IMR-90 (cell line): ENCODE measurements at places on chromosomes 1 and 21. TPM values are rescaled to one million over a fixed set of nuclear protein-coding genes. Genes with fewer than 3 reads are reported as not detected.
A peak's percentile ranks its signal among the peaks of the same experiment; 100 is the strongest.

NBPF10 gene
- total RNA-seq: 1.1 and 1.4 TPM in 2 replicates

HCN3 gene
- total RNA-seq: 0.36 and 0.83 TPM in 2 replicates

NHLH1 gene
- not detected in 2 replicates for total RNA-seq

FGR gene
- total RNA-seq: not detected in 2 replicates

CADM3 gene
- total RNA-seq: not detected in 2 replicates

TCHHL1 gene
- total RNA-seq: not detected in 2 replicates

KCNA3 gene
- under 0.01 TPM in 2 replicates for total RNA-seq

TNFRSF18 gene
- 0.18 TPM in 1 of 2 replicates, not detected in the other for total RNA-seq

DNA sequence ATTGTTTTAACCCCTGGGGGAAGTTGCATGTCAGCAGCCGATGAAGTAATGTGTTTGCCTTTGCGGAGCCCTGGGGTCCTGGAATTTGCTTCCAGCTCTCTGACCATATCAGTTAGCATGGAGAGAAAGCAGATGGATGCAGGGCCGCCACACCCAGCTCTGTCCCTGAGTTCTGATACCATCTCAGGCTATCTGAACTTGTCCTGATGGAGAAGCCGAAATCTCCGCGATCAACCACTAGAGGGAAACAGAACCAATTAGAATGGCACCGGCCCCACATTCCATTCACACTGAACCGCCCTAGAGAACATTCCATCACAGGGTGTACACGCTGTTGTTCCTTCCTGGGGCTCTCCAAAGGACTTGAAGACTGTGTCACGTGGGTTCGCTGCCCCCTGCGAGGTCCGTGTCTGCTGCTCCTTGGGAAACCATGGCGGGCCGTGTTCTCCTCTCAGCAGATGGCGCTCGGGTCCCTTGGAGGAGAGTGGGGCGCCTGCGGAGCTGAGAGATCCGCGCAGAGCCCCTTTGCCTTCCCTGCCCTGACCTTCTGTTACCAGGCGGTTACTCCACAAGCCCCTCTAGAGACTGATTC is 75.4 kb downstream of the ABCA4 start:
- peak; percentile 92 for DNase-seq

GRCh38 chr1:108699375-108700332 is 7.5 kb downstream of the PRPF38B start:
- DNase-seq: no peak

DNA sequence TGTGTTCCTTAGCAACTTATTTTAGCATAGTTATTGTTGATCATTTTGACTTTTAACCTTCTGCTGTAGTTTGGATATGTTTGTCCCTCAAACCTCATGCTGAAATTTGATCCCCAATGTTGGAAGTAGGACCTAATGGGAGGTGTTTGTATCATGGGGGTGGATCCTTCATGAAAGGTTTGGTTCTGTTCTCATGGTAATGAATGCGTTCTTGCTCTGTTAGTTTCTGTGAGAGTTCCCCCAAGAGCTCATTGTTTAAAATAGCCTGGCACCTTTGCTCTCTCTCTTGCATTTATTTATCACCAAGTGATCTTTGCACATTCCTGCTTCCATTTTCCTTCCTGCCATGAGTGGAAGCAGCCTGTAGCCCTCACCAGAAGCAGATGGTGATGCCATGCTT is 372.1 kb upstream of the VAMP3 start:
- peak; percentile 33 for DNase-seq

GRCh38 chr1:175373786-175374623 is 181.4 kb upstream of the KIAA0040 start:
- no peak for DNase-seq

- no peak for DNase-seq
Measured at GRCh38 chr21:42555756-42556438, 42.2 kb downstream of the SLC37A1 start.

DNA sequence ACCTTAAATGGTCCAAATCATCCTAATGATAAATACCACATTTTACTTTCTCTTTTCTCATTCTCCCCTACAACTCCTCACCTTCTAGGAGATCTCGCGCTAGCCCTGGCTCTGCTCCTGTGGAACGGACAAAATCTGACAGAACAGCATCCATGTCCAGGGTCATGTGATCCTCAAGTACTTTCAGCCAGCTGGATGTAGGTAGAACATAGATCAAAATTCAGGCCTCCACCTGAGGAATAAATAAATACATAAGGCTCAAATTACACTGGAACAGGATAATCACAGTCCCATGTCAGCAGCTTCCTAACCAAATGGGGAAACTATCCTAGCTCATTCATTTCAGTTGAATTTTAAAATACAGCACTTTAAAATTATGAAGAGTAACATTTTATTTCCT is 33.2 kb downstream of the OTUD7B start:
- DNase-seq: no peak

GRCh38 chr1:245501633-245502032 is 346.8 kb downstream of the KIF26B start:
- no peak for DNase-seq

DNA sequence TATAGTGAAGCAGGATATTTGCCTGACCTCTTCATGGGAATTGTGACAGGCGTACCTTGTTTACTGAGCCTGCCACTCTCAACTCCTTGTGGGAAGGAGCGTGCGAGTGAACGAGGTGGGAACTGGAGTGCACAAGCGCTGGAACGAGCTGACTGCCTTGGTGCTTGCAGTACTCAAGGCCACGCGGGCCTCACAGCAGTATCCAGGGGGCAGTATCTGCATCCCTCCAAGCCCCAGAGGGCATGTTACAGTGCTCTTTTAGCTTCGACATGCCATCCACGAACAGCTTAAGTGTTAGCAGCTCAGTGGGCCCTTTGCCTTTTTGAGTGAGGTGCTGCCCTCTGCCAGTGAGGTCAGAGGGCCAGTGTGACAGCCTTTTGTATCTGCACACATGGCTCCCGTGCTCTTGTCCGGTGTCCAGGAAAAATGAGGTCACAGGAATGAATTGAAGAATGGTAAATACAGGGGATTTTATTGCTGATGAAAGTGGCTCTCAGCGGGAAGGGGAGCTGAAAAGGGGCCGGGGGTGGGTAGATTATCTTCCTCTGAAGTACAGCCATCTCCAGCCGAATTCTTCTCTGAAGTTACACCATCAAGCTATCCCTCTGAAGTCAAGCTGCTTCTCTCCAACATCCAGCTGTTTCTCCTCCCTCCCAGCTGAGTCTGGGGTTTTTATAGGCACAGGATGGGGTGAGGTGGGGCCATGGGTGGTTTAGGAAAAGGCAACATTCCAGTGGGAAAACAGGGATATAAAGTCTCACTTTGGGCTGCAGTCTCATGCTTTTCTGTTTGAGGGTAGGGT is 69.3 kb downstream of the EPB41 start:
- DNase-seq: no peak

GRCh38 chr1:210631399-210631798 is 302.7 kb downstream of the HHAT start:
- DNase-seq: no peak

DNA sequence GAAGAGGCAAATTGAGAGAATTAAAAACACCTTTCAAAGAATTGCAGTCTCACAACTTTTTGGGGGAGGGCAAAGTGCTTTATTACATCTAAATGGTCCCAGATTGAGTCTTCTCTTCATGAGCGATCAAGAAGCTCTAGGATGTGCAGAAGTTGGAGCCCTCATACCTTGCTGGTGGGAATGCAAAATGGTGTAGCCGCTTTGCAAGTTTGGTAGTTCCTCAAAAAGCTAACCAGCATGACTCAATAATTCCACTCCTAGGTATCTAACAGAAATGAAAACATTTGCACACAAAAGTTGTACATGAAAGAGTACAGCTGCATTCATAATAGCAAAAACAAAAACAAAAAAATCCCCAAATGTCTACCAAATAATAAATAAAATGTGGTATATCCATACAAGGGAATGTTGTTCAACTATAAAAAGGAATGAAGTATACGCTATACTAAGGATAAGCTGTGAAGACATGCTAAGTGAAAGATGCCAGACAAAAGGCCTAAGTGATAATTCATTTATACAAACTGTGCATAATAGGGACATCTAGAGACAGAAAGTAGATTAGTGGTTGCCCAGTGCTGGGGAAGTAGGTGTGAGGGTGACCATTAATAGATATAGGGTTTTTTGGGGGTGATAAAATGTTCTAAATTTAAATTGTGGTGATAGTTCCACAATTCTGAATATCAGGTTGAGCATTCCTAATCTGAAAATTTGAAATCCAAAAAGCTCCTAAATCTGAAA is 55.2 kb downstream of the SELENOF start:
- DNase-seq: no peak

GRCh38 chr1:192086644-192087043 is 71.6 kb upstream of the RGS18 start:
- DNase-seq: no peak

- DNase-seq: peak; percentile 91
Measured at GRCh38 chr1:193558491-193559028, 372.1 kb upstream of the B3GALT2 start.

- DNase-seq: no peak
Measured at GRCh38 chr1:151403612-151404011, 4.2 kb downstream of the PSMB4 start.

DNA sequence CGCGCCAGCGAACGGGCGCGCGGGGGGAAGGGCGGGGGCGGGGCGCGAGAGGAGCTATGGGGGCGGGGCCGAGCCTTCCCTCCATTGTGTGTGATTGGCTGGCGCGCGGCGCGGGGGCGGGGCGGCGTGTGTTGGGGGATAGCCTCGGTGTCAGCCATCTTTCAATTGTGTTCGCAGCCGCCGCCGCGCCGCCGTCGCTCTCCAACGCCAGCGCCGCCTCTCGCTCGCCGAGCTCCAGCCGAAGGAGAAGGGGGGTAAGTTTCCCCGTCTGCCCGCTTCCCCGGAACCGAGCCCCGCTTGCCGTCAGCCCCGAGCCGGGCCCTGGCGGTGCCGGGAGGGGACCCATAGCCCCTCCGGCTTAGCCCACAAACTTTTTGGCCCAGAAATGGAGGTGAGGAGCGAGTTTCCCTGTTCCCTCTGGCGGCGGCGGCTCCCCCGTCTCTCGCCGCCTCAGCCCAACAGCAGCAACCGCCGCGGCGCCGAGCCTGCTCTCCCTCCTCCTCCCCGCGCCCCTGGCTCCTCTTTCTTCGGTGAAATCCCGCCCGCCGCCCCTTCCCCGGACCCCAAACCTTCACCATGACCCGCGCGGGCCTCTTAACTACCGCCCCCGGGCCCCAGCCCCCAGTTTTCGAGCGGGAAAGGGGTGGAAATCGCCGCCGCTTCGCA is at the start of gene H3-3A:
Gene H3-3A (plus strand): TSS at position 159 of the 666 bp plus-strand sequence. CDS start 1,636 bp downstream, outside the sequence.
- DNase-seq: peak; percentile 90

GRCh38 chr1:75136195-75136815 is 2.1 kb downstream of the LHX8 start:
- DNase-seq: no peak

GRCh38 chr1:104989012-104989411 is 1239.3 kb downstream of the AMY1C start:
- no peak for DNase-seq

- peak; percentile 13 for DNase-seq
Measured at GRCh38 chr1:53625766-53626520, 113.0 kb downstream of the GLIS1 start.

GRCh38 chr1:11784993-11785769 is 20.6 kb downstream of the MTHFR start:
- DNase-seq: peak; percentile 21

GRCh38 chr1:178531887-178532286 is 19.0 kb downstream of the TEX35 start:
- DNase-seq: no peak

DNA sequence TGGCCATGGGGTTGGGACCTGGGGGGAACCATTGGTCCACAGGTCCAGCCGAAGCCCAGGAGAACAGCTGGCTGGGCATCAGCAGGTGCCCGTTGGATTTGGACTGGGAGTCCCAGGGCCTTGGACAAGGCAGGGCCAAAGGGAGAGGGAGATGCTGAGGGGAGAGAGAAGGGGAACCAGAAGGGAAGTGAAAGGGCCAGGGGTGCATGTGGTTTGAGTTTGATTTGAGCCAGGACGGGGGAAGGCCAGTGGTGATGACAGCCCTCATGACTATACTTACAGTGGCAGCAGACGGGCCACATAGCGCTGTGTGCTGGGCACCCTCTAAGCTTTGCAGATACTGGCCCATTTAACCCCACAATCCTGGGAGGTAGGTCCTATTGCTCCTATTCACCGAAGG is 18.8 kb downstream of the AGRN start:
- DNase-seq: no peak

- DNase-seq: no peak
Measured at GRCh38 chr1:58789996-58790660, 6.3 kb upstream of the JUN start.

GRCh38 chr1:26391450-26391849 is 18.9 kb upstream of the ZNF683 start:
- peak; percentile 59 for DNase-seq

DNA sequence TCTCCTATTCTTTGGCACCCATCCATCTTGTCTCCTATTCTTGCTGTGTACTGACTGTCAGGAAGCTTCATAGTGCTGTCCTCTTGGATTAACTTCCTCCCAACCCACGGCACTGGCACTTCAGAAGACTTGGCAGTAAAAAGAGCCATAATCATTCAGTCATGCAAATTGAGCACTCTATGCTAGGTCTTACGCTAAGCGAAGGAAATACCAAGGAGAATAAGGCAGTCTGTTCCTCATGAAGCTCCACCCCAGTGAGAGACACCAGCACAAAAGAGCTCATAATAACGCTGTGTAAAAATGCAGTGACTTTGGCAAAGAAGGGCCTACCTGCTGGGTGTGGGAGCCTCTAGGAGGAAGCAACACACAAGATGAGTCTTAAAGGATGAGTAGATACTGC is 67.1 kb downstream of the GFI1 start:
- no peak for DNase-seq

DNA sequence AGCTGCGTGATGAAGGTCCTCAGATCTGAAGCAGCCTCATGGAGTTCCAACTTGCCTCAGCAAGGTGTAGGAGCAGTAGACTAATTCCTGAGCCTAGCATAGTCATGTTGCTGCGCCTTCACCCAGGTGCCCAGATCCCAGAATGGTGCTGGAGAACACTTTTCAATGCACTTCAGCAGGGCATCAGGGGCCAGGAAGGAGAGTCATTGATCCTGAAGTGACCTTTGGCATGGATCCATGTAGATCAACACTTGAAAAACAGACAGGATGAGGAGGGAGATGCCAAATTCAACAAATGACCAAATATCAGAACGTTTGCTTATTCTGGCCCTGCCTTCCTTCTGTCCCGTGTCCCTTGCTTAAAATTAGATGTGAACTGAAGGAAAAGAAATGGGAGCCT is 91.9 kb downstream of the LEPR start:
- no peak for DNase-seq

DNA sequence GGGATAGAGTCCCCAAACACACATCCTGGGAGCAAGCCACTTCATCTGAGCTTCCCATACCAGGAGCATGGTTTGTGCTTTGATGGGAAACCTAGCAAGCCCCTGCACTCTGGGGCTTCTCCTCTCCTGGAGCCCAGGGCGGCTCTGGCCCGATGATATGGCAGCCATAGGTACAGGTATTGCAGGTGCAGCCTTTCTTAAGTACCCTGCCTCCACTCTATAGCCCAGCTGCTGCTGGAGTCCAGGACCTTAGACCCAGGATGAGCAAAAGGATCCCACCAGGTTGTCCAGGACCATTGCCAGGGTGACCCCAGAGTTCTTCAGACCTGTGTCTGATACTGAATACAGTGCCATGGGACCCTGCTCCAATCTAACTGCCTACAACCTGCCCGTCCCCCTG is 4.2 kb downstream of the C1orf226 start:
- no peak for DNase-seq

GRCh38 chr1:203658274-203658673 is 31.6 kb downstream of the ATP2B4 start:
- no peak for DNase-seq

GRCh38 chr1:14896381-14897079 is 257.0 kb upstream of the TMEM51 start:
- DNase-seq: peak; percentile 27
